IPS-NIHi11 (cell line): ENCODE measurements at places on chromosomes 2 and 18.
A peak's percentile ranks its signal among the peaks of the same experiment; 100 is the strongest.

GRCh38 chr2:46298522-46299353, 1.5 kb downstream of the EPAS1 start:
- DNase-seq, result peak; percentile 73

- no peak for DNase-seq
Observed at GRCh38 chr2:150607390-150607811, 119.9 kb upstream of the RND3 start.

- DNase-seq, result no peak
Observed at GRCh38 chr2:144004742-144005141, 515.2 kb downstream of the ZEB2 start.

DNA sequence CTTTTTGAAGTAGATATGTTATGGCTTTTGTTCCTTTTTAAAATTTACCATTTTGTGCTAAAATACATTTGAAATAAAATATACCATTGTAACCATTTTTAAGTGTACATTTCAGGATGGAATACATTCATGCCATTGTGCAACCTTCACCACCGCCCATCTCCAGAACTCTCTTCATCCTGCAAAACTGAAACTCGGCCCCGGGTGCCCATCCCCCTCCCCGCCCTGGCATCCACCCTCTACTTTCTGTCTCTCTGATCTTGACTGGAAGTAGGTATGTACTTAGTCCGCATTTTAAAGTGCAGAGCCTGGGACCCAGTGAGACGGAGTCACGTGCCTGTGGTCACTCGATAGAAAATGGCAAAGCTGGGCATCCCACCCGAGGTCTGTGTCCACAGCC, 45.6 kb downstream of the DIPK1C start:
- no peak for DNase-seq

DNA sequence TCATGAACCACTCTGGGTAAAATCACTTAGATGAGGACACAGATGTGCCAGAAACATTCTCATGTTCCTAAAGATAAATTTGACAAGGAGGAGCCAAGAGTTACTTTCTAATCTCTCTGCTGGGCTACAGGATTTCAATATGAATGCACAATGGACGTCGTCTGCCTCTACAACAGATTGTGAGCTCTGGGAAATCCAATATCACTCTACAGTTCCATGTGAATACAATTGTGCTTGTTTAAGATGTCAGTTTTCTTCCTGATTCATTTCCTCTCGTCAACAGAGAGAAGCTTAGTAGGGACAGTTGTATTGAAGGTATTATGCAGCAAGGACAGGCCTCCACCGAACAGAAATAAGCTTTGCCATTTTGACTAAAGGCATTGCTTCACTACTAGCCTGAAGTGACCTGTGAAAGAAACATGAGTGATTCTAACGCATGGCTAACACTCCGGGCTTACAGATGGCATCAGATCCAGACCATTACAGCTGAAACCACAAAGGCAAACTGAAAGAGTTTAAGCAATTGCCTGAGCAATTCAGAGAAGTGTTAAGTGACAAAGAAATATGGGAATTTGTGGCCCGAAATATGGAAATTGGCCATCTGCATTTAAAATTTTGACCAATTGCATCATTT, 1591.5 kb downstream of the LRP1B start:
- DNase-seq, result no peak

GRCh38 chr18:59446012-59446411, 86.9 kb upstream of the LMAN1 start:
- peak; percentile 61 for DNase-seq

GRCh38 chr2:240881913-240882312, 13.3 kb downstream of the AGXT start:
- DNase-seq, result no peak

GRCh38 chr2:228157841-228158240, 23.6 kb downstream of the SPHKAP start:
- no peak for DNase-seq

DNA sequence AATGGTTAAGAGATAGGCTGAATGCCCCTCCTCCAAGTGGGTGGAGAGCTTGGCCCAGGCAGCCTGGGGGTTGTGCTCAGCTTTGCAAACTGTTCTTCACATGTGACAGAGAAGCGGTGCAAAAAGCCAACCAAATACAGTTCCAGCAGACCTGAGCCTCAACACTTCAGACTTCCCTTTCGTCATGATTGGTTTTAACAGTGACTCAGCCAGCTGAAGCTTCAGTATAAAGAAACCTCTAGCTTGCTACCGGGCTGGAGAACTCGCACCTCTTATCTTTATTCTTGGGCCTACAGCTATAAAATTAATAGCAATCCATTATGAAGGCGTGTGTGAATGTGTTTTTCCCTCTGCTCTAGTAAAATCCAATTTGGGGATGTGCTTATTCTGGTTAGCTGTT, 20.0 kb downstream of the SETBP1 start:
- DNase-seq, result no peak

- DNase-seq, result no peak
Observed at GRCh38 chr2:1951586-1951985, 207.3 kb upstream of the PXDN start.

- no peak for DNase-seq
Observed at GRCh38 chr18:73060666-73061288, 193.0 kb upstream of the NETO1 start.

DNA sequence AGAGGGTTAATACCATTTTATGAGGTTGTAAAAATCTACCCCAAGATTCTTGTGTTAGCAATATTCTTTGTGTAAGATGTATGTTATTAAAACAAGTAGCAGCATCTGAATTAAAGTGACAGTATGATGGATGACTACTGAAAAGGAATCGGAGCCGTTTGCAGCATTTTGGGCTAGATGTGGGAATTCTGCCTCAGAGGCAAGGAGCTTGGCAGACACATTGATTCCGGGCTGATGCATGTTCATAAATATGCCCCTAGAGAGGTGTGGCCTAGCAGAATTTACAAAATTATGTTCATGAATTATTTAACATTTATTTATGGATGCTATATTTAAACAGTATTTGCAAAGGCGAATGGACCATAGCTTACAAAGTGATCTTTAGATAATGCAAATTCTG, 389.0 kb upstream of the ETAA1 start:
- DNase-seq, result no peak

- no peak for DNase-seq
Observed at GRCh38 chr2:101147971-101148370, 3.2 kb downstream of the TBC1D8 start.

- no peak for DNase-seq
Observed at GRCh38 chr18:37464257-37464656, 101.3 kb downstream of the CELF4 start.

- no peak for DNase-seq
Observed at GRCh38 chr2:6780765-6781274, 84.9 kb downstream of the CMPK2 start.

DNA sequence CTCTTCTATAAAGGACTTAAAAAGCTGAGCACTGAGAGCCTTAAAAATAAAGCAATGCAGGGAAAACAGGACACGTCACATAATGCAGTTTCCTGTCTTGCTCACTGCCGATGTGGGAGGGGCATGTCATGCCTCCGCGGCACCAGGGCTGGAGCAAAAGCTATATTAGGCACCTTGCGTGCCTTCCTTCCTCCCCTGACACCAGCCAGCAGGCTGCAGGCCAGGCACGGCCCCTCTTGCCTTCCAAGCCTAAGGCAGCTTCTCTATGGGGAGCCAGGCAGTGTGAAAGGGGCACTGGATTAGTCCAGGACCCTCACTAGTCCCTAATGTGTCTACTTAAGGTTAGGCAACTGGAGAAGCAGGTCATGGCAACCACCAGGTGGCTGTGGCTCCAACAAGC, 26.3 kb downstream of the MRPL35 start:
- DNase-seq, result no peak

DNA sequence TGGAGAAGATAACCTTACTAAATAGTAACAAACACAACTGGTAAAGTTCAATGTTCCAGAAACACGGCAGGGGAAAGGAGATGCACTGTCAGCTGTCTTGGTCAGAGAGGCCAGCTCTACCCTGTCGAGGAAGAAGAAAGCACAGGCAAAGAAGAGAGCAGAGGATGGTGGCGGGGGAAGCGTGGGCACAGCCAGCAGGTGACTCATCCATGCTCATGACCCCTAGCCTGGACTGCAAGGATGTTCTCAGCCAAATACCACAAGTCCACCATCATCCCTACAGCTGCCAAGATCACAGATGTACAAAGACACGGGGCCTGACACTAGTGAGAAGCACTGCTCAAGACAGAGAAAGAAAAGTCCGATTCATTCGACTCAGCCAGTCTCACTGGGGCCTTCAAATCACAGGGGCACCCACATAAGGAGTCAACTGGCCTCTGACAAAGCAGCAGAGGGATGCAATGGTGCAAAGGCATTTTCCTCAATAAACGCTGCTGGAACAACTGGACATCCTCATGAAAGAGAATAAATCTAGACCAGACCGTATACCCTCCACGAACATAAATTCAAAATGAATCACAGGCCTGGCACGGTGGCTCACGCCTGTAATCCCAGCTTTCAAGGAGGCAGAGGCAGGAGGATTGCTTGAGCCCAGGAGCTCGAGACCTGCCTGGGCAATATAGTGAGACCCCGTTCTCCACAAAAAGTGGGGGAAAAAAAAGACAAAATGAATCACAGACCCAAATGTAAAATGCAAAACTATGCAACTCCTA, 5.6 kb downstream of the DTYMK start:
- DNase-seq, result no peak

DNA sequence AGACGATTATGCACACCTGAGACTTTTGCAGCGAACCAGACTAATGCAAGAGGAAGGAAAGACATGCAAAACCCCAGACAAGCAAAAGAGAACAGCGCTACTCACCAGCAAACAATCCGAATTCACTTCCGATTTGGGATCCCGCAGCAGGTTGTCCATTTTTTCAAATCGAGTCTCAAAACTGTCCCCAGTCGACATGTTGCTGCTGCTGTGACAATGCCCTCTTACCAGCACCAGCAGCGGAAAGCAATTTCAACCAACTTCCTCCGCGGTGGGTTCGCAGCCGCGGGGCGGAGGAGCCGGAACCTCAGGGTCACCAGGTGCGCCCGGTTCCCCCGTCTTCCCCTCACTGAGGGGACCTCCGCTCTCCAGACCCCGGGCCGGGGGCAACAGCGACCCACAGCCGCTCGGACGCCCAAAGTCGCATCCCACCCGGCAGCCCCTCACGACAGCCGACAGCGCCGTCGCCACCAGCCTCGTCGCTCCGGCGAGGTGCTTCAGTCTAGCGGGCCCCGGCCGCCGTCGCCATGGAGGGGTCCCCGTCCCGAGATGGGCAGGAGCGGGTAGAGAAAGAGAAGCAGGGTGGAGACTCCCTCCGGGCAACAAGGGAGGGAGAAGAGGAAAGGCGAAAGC, 784 bp downstream of the ROCK1 start:
- DNase-seq, result peak; percentile 25

GRCh38 chr2:74393525-74393924, 13.4 kb upstream of the DCTN1 start:
- DNase-seq, result no peak

GRCh38 chr18:31232775-31233424, 70.2 kb upstream of the DSC1 start:
- DNase-seq, result no peak

DNA sequence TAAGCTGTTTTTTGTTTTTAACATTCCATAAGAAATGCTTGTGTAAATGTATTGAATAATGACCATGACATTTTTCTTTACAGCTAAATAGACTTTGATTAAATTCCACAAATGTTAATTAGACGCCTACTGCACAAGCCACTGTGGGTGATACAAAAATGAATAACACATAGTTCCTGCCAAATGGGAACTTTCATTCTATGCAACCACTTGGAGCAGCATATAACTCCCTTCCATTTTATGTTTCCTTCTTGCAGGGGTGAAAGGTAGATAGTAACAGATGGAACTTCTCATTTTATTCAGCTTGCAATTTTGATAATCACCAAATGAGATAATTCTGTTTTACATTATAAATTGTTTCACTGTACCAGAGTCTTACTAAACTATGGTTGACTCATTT, 70.0 kb upstream of the THUMPD2 start:
- no peak for DNase-seq

DNA sequence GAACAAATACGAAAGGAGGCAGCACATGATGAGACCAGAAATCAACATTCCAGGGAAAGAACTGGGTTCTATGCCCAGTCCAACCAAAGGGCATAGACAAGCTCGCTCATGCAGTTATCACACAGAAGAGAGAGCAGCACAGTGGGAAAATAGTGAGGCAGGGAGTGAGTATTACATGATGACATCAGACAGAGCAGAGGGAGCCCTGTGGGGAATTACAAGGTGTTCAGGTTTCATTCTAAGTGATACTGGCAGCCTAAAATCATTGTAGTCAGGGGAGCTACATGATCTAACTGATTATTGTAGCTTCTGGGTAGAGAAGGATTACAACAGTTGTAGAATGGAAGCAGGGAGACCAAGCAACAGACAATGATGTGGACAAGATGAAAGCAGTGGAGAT, 658.5 kb downstream of the ARHGAP15 start:
- no peak for DNase-seq

GRCh38 chr2:236916181-236916580, 169.5 kb upstream of the COPS8 start:
- DNase-seq, result no peak

DNA sequence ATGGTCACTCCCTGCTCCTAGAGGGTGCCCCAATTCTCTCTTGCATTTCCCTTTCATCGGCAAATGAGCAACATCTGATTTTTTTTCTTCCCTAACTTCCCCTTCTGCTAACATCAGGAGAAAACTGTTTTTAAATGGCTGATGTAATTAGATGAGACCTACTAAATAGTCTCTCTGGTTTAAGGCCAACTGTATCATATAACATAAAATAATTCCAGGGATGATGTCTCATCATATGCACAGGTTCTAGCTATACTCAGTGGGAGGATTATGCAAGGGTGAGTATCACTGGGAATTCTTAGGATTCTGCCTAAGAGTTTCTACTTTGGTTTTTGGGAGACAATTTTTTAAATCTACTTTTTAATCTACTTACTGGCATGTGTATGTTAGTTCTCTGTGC, 193.4 kb downstream of the PARD3B start:
- no peak for DNase-seq

DNA sequence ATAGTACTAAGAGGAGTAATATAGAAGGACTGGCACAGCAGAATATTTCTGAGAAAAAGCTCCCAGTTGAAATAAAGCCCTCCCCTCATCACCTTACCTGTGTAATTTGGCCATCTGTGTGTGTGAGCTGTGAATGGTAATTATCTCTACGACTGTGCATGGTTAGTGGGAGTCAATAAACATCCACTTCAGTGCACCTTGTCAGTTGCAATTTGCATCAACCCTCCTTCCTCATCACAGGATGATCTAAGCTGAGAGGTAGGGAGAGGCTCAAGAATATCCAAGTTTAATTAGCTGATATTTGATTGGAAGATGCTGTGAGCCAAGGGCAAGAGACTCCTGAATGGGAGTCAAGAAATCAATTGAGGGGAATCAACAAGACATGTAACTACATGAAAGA, 694.9 kb upstream of the KLHL29 start:
- DNase-seq, result no peak

GRCh38 chr18:58605027-58606020, 23.6 kb downstream of the ALPK2 start:
- DNase-seq, result no peak
